CD4-positive, alpha-beta memory T cell (primary cell): ENCODE measurements at places on chromosomes 4 and X. TPM values are rescaled to one million over a fixed set of nuclear protein-coding genes. Genes with fewer than 3 reads are reported as not detected.

ZNF182 gene
- 13.3 TPM for total RNA-seq

EIF4E gene
- 62.5 TPM for total RNA-seq

ADGRA3 gene
- total RNA-seq, result 0.30 TPM

MID1 gene
- total RNA-seq, result not detected

FRAS1 gene
- total RNA-seq, result not detected

- DNase-seq, result no peak
Measured at GRCh38 chr4:71526637-71527406, 188.0 kb downstream of the SLC4A4 start.

- no peak for DNase-seq
Measured at GRCh38 chr4:147828331-147828905, 96.5 kb downstream of the ARHGAP10 start.

DNA sequence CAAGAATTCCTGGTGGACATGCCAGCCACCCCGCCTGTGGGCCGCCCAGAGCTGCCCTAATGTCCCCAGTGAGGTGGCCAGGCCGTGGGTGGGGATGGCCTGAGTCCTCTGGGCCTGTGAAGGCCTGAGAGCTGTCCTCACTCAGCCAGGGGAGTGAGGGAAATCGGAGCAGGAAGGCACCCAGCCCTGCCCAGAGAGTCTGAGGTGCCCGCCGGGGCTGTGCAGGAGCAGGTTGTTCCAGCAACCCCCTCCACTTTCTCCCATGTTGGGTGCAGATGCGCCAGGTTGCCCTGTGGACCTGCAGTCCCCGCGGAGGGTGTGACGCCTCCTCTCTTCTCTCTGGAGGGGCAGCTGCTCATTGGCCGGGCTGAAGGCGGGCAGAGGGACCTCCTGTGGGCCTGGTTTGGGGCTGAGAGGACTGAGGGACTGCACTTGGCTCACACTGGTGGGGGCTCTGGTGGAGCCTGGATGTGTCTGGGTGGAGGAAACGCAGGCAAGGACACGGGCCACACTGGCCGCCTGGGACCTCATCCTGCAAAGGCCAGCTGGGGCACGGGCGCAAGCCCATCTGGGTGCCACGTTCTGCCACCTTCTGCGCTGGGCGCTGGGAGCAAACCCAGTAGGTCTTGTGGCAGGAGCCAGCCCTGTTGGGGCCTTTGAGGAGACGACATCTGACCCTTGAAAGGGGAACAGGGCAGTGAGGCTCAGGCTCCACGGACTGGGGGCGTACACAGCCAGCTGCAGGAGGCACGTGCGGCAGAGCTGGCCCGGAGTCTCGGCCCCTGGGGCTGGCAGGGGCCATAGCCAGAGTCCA, 14.0 kb downstream of the DOK7 start:
- peak; percentile 35 for DNase-seq
